Fibroblast of lung (primary cell): ENCODE measurements at places on chromosomes 2 and 18.

DNA sequence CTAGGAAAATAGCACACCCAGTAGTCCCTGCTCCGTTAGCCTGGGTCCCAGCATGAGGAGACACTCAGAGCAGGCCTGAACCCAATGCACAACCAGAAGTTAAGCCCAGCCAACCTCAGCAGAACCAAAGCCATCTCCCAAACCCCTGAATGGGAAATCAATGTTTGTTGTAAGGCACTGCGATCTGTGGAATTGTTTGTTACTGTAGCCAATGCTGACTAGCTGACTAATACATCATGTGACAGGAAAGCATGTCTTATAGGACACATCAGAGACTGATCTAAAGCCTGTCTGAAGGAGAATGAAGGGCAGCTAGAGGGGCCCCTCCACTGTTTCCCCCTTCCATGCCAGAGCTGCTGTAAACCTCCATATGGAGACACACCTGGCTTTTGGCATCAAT is 96.4 kb downstream of the MARCHF4 start:
- DNase-seq: no peak

GRCh38 chr2:222753251-222753824 is 81.9 kb downstream of the MOGAT1 start:
- peak; percentile 81 for DNase-seq

GRCh38 chr2:120708944-120709607 is 26.6 kb upstream of the GLI2 start:
- DNase-seq: no peak

DNA sequence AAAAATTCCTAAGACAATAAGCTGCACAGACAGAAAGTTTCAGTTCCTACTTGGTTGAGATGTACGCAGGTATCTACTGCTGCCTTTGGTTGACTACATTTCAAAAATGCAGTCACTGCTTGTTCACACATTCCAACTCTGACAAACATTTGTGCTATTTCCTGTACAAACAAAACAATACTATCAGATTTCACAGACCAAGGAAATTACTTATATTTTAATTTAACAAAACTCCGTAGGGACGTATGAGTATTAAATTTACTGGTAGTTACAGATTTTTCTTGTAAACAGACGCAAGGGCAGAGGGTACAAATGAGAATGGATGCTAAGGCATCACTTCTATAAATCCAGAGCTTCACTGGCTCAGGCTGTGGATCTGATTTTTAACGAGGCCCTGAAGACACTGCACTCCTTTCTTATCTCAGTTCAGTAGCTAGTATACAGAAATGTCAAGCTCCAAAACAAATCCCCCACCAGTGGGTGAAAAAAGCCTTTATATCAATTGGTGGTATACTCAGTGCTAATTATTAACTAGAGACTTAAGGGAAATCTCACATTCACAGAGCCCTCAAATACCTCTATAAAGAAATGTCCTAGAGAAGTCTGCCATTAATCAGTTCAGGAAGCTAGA is 31.7 kb upstream of the TTC32 start:
- peak; percentile 88 for DNase-seq

DNA sequence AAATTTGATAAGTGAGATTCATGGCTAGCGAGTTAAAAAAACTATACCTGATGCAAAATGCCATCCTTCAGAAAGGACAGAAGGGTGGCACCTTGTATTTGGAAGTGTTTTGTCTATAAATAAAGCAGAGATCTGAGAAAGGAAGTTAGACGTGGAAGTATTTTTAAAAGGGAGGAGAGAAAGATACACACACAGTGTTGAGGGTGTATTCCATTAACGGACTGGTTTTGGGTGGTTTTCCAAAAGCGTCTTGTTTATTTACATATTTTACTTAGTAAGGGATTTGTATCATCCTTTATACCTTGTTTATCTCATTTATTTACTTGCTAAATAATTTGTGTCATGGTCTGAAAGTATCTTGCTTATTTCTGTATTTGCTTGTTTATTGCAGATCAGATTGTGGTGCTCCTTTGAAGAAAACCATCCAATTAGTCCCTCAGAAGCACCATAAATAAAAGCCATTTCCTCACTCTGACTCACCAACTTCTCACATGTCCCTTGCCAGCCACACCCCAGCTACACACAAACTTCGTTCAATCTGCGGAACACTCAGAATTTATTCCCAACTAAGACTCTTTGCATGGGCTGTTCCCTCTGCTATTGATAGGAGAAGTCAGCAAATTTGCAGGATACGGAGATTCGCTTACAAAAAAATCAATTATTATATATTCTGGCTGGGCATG is 90.8 kb downstream of the FAM124B start:
- DNase-seq: peak; percentile 18

- DNase-seq: no peak
Measured at GRCh38 chr2:27863146-27863545, 27.0 kb downstream of the RBKS start.

- no peak for DNase-seq
Measured at GRCh38 chr2:96656540-96656939, 14.0 kb downstream of the FER1L5 start.

DNA sequence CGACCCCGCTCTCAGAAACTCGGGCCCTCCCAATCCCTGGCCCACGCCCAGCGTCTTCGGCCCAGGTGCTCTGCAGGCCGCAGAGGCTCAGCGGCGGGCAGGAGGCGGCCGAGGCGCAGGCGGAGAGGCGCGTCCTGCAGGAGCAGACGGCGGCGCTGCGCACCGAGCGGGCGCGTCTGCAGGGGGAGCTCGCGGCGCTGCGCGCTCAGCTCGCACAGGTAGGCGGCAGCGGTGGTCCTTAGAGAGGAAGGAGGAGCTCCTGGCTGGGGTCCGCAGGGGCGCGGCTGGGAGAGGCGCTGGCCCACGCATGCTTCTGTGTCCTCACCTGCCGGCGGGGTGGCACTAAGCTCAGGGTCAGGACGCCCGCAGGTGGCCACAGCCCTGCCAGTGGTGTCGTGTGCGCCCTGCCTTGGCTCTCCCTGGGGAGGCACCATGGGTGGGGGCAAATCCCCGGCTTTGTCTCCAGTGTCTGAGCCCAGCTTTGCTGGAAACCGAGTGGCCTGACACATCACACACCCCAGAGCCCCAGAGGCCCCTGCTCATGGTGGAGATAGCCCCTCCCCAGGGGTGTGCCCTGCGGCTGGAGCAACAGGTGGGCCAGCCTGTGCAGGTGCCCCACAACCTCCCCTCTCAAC is 14.9 kb upstream of the SNED1 start:
- DNase-seq: peak; percentile 47

- DNase-seq: no peak
Measured at GRCh38 chr2:116769514-116769913, 1045.0 kb upstream of the DDX18 start.

DNA sequence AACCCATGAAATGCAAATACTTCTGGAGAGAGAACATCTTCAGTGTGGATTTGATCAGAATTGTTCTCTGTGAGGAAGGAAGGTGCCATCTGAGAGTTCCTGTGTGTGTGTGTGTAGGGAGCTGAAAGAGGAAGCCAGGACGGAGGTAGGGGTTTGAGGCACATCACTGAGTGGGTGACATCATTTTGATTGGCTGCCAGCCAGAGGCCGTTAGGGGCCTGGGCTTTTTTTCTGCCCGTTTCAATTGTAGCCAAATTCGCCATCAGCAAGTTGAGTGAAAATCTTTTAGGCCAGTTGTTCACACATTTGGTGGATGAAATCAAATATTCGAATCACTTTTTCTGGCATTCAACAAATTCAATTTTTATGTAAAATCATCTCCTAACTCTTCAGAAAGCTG is 48.9 kb downstream of the TSN start:
- DNase-seq: peak; percentile 56

DNA sequence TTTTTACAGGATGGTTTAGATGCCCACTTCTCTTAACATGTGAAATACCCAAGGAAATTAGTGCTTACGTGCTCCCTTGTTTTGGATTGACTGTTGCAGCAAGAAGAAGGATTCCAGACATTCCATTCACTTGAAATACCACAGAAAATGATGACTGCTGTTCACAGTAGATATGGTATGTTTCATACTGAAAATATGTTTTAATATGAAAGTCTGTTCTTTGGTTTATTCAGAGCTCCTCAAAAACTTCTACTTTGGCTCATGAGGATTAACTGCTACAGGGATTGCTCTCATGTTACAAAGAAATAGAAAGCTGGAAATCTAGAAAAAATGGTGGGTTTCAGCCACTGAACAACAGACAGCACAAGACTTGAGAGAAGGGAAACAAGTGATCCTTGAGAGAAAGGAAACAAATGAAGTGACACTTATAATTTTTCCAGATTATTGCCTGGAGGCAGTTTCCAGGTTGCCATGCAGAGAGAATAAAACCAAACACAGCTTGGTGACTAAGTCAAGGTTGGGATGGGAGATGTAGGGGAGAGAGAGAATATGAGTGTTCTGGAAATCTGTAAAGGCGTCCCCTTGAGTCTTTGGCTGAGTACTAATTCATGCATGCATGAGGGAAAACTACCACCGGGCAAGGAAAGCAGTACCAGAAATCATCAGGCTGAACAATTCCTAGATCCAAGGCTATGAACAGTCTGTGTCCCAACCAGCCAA is 348.1 kb downstream of the CLIP4 start:
- peak; percentile 93 for DNase-seq

GRCh38 chr2:233976690-233977294 is 59.6 kb downstream of the TRPM8 start:
- peak; percentile 76 for DNase-seq

DNA sequence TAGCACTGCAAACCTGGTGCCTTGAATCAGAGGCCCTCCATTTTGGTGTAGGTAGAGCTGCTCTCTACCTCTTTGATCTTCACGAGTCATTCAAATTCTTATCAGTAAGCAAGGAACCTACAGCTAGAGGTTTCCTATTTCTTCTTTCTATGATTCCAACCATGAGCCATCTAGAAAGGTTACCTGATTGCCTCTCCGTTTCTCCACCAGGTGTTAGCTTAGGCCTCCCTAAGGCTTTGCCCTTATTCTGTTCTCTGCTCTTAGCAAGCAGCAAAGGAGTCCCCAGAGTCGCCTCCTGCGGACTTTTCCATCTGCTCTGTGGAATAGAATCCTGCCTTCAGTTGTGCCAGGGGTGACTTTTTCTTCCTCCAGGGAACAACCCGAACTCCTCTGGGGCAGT is 173.6 kb downstream of the GRB14 start:
- no peak for DNase-seq

GRCh38 chr18:7855671-7856070 is 288.6 kb downstream of the PTPRM start:
- DNase-seq: no peak

GRCh38 chr2:64327510-64328414 is 126.2 kb upstream of the LGALSL start:
- peak; percentile 30 for DNase-seq

DNA sequence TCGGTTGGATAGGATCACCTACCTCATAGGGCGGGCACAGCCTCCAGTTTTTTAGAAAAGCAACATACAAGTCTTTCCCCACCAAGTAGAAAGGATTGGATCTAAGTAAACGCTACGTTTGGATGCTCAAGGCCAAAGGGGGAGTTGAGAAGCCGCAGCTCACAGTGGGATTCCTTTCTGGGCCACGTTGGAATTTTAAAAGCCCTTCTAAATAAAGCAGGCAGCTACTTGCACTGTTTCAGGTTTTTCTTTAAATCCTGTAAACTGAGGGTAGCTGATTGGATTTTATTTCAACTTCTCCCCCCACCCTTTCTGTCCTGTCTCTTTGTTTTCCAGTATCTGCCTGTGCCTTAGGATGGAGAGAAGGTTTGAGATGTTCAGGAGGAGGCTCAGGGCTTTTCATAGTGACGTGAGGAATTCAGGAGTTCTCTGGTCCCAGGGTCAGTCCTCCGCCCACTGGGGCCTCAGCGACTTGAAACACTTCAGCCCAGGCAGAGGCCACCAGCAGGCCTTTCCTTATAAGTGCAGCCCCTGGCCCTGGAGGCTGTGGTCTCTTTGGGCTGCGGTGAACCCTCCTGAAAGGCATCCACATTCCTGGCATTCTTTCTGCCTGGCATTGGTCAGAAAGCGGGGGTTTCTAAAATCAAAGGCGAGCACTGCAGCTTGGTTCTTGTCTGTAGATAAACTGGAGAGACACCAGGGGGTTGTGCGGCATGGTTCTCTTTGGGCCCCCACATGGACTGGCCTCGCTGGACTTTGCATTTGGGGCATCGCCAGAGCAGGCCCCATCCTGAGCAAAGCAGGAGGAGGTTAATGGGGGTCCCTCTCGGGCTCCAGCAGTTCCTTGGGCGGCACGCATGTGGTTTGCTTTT is 44.5 kb downstream of the SH3BP4 start:
- peak; percentile 72 for DNase-seq

- DNase-seq: peak; percentile 64
Measured at GRCh38 chr2:213162516-213163118, 11.2 kb upstream of the IKZF2 start.

GRCh38 chr2:97669448-97669847 is at the start of gene C2orf92:
Gene C2orf92 (plus strand): TSS chr2:97669713. CDS start chr2:97669789, 76 bp downstream.
- no peak for DNase-seq

DNA sequence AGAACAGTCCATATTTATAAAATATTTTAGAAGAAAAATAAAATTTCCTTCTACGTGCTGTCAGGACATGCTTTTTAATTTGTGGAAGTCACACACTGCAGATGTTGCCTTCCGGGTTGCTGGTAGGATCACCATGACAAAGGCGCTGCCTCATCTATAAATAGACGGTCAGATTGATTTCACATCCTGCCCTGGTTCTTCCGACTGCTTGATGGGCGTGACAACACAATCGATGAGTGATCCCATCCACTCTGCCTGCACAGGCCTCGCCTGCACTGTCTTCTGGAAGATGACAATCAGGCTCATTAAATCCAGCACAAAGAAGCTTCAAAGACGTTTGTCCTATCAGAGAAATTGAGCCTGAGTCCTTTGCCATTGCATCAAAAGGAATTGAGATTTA is 318.9 kb upstream of the TRIB2 start:
- DNase-seq: no peak

GRCh38 chr2:231714639-231715498 is 6.5 kb downstream of the PTMA start:
- DNase-seq: peak; percentile 23

DNA sequence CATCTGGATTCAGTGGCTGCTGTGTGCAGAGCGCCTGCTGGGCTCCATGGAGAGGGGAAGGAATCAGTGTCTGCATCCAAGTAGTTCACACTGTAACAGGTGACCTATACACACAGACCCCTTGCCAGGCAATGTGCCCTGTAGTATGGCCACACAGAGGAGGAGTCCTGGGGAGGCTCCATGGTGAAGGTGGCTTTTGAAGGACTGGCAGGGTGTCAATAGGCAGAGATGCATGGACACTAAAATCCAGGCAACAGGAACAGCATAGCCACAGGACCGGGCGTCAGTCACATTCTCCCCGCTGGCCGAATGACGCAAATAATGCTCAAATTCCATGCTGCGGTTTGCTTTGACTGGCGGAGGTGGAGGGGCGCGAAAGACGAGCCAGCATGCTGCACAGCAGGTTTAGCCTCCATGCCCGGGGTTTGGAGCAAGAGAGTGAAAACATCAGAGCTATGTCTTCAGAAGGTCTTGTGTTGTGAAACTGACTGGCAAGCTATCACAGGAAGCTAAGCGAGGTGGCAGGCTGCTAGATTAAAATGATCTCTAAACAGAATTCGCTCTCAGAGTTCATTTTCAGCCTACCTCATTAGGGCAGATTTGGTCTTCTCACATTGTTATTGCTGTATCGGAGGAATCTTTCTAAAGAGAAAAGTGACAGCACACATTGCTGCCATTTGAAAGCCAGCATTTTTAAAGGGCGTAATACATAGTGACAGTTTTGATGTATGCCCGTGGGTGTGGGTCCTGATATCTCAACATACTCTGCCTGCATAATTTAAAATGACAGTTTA is 1.2 kb upstream of the CHMP1B start:
- peak; percentile 95 for DNase-seq
